ENCODE measurements at places on chromosomes 16 and 17.
A peak's percentile ranks its signal among the peaks of the same experiment; 100 is the strongest.

GRCh38 chr16:57000271-57001025 lies 11.1 kb downstream of the NLRC5 start:
- peak; percentile 97 for DNase-seq

GRCh38 chr17:46175891-46176290 lies 17.3 kb downstream of the KANSL1 start:
- DNase-seq, result no peak

- DNase-seq, result no peak
These were observed 123.2 kb upstream of the ANKFN1 start for GRCh38 chr17:56030009-56030624.

- no peak for DNase-seq
These were observed 11.6 kb downstream of the FLOT2 start for GRCh38 chr17:28885951-28886350.

DNA sequence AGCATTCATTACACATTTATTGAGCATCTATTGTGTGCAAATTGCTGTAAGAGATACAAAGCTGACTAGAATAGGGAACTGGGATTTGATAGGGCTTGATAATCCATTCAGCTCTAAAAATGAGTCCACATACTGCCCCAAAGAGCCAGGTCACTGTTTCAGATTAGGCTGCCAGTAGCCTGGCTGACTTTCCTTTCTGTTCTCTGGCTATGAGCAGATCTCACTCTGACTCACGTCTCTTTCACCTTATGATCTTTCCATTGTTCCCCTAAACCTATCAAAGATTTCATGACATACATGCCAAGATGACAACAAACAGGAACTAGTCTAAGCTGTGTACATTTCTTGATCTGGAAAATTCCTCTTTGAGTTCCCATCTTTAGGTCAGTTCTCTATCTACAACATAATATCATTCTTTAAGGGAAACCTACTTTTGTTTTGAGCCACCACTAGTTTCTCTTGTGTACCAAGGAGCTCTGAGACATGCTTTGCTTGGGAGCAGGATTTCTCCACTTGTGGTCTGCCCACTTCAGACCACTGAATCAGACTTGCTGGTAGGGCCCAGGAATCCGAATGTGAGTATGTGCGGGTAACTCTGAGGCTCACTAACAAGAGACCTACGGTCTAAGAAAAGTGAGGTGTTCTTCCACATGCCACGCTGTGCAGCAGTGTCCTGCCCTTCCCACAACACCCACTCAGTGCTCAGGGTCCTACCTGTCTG lies 40.9 kb upstream of the ICAM2 start:
- DNase-seq, result peak; percentile 20

DNA sequence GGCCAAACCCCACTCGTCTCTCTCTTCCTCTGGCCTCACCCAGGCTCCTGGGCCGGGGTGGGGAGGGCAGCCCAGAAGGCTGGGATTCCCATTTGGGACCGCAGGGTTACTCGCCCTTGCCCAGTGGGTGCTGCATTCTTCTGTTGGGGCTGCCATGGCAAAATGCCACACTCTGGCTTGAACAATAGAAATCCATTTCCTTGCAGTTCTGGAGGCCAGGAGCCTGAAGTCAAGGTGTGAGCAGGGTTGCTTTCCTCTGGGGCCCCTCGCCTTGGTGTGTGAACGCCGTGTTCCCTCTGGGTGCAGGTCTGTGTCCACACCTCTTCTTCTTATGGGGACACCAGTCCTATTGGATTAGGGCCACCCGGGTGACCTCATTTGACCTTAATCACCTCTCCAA lies 105.8 kb upstream of the GSE1 start:
- DNase-seq, result peak; percentile 9

- peak; percentile 99 for DNase-seq
These were observed 280.6 kb upstream of the SALL1 start for GRCh38 chr16:51431517-51432241.

GRCh38 chr17:74945543-74945942 lies 9.8 kb downstream of the OTOP3 start:
- DNase-seq, result no peak

GRCh38 chr17:43911904-43912303 lies 4.6 kb upstream of the MPP2 start:
- no peak for DNase-seq

DNA sequence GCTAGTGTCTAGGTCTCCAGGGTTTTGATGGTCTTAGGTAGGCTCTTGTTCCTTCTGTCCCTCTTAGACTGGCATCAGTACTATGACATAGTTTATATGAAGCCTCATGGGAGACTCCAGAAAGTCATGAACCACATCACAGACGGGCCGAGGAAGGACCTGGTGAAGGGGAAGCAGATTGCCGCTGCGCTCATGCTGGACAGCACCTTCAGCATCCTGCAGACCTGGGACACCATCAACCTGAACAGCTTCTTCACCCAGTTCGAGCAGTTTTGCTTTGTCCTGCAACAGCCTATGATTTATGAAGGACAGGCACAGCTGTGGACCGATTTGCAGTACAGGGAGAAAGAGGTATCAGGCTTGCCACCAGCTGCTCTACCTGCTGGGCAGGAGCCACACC lies 34.0 kb downstream of the RNF213 start:
- no peak for DNase-seq

DNA sequence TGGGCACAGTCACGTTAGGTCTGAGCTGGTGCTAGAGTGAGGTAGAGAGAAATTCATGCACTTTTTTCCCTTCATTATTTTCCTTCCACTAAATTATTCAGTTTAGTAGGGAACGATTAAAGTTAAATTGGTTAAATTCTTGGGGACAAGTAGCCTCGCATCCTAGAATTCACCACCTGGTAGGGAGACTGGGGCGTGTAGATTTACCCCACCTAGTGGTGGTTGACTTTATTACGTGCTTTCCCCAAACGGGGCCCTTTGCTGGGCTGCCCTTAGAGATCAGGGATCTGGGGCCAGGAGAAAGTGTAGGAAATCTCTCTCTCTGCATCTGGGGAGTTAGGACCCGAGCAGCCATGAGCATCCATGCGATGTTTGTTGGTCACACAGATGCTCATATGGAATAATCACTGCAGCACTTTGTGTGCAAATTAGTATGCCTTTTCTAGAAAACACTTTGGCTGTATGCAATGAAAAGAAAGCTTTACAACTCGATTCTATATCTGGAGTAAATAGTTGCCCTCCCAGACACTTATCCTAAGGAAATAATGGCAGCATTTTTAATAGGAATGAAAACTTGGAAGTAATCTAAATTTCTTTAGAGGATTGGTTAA lies 107.0 kb downstream of the PLCG2 start:
- DNase-seq, result peak; percentile 41

DNA sequence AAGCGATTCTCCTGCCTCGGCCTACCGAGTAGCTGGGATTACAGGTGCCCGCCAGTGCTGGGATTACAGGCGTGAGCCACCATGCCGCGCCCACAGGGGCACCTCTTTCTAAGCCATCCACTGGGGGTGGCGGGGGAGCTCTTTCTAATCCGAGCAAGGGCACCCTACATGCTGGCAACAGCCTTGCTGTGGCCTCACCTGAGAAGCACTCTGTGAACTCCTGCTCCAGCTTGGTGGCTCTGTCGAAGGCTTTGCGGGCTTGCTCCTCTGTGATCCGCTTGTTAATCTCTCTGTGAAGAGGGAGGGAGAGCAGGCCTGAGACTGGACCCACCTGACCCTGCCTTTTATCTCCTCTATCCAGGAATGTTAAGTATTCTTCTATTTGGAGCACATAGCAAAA lies 11.9 kb upstream of the ASGR1 start:
- DNase-seq, result no peak

DNA sequence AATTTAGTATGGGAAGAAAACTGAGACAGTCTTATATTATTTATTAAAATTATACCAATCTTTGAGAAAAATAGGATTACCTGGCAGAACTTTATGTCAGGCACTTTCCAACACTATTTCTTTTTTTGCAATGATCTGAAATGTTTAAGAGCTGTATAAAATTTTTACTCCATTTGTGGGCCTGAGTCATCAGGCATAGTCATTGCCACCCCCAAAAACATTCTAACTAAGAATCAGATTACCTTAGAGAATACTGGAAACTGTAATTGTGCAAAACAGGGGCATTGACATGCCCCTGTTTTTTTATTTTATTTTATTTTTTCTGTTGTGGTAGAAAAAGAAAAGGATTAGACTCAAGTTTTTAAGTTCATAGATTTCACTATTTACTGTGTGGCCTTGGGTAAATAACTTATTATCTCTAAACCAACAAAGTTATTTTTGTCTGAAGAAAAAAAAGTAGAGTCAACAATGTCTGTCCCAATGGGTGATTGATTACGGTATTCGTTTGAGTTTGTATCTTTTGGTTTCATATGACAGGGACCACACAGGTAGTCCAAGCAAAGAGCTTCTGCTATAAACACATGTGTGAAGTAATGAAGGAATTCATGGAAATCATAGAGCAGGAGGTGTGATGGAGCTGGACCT lies 24.6 kb downstream of the VAT1L start:
- DNase-seq, result no peak

DNA sequence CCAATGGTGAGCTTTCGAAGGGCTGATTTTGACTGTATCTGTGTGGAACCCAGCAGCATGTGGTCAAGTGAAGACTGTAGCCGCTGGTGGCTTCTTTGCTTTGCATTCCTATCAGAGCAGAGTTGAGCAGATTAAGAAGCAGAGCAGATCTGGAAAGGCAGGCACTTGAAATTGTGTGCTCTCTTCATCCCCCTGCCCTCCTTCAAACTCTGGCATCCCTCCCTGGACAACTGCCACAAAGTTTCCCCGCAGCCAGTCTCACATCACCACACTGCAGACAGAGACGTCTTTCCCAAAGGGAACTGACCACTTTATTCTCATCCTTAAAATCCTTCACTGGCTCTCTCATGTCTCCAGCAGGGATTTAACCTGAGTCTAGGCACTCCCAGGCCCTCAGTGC lies 237.1 kb upstream of the DYNLRB2 start:
- DNase-seq, result no peak

- peak; percentile 42 for DNase-seq
These were observed 119.0 kb downstream of the SNX29 start for GRCh38 chr16:12095275-12096156.

- peak; percentile 14 for DNase-seq
These were observed 93.9 kb upstream of the FA2H start for GRCh38 chr16:74868501-74868900.

- no peak for DNase-seq
These were observed 3.9 kb downstream of the IGFBP4 start for GRCh38 chr17:40447148-40447644.

GRCh38 chr17:48597778-48598631 lies 4.4 kb upstream of the HOXB5 start:
- peak; percentile 66 for DNase-seq

- DNase-seq, result no peak
These were observed 202.2 kb downstream of the CDH8 start for GRCh38 chr16:61834082-61834481.

GRCh38 chr17:44071198-44071520 lies 624 bp downstream of the G6PC3 start:
- DNase-seq, result peak; percentile 84
